Left ventricle myocardium superior (tissue), 1 donor: ENCODE measurements at places on chromosomes 4 and X.

GRCh38 chr4:107792711-107793110 is 32.0 kb upstream of the SGMS2 start:
- no peak for DNase-seq

GRCh38 chr4:55249476-55249875 is 96.6 kb upstream of the SRD5A3 start:
- DNase-seq: no peak

GRCh38 chr4:77854431-77855111 is 8.1 kb upstream of the MRPL1 start:
- DNase-seq: no peak

GRCh38 chr4:80229590-80229989 is 32.3 kb downstream of the PRDM8 start:
- no peak for DNase-seq

DNA sequence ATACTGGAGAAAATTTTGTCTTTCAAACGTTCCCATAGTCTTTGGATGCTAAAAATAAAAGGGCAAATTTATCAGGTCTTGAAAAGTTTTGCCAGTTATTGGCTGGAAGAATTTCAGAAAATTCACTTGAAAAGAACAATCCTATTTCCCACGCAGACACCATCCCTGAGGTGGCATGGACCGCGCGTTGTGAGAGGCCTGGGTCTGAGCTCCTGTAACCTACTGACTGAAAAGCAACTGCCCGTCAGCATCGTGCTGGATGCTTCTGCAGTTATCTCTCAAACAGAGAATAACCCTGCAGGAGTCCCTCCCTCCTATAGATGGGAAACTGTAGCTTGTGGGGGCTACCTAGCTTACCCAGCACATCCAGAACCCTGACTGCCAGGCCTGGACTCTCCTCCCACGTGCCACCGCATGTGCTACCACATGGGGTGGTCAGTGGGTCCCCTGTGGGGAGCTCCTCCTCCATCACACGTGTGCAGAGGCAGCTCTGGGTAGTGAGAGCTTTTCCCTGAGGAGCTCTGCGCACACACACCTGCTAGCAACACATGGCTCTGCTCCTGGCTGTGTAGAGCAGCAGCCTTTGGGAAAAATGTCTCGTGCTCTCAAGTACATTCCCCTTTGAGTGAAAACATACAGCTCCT is 36.1 kb downstream of the NSG1 start:
- no peak for DNase-seq

GRCh38 chrX:8668813-8669212 is 63.1 kb downstream of the ANOS1 start:
- no peak for DNase-seq

DNA sequence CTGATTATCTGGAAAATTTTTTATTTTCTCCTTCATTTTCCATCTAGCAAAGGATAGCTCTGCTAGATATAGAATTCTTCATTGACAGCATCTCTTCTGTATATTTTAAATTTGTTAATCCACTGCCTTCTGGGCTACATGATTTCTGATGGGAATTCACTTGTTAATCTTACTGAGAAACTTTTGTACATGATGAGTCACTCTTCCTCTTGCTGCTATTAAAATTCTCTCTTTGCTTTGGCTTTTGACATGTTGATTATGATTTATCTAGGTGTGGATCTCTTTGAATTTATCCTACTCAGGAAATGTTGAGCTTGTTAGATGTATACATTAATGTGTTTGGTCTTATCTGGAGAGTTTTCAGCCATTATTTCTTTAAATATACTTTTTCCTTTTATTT is 27.5 kb downstream of the OR13H1 start:
- no peak for DNase-seq

GRCh38 chr4:849478-850175 is 23.7 kb upstream of the CPLX1 start:
- DNase-seq: peak; percentile 24

GRCh38 chr4:53558065-53558801 is 33.1 kb downstream of the LNX1 start:
- no peak for DNase-seq

- DNase-seq: no peak
Observed at GRCh38 chrX:112627206-112627605, 52.5 kb downstream of the LHFPL1 start.

- DNase-seq: no peak
Observed at GRCh38 chrX:148755111-148755510, 254.7 kb downstream of the AFF2 start.

GRCh38 chrX:124405868-124406267 is 59.5 kb downstream of the SH2D1A start:
- DNase-seq: no peak

- no peak for DNase-seq
Observed at GRCh38 chrX:18676470-18676869, 4.6 kb upstream of the RS1 start.

DNA sequence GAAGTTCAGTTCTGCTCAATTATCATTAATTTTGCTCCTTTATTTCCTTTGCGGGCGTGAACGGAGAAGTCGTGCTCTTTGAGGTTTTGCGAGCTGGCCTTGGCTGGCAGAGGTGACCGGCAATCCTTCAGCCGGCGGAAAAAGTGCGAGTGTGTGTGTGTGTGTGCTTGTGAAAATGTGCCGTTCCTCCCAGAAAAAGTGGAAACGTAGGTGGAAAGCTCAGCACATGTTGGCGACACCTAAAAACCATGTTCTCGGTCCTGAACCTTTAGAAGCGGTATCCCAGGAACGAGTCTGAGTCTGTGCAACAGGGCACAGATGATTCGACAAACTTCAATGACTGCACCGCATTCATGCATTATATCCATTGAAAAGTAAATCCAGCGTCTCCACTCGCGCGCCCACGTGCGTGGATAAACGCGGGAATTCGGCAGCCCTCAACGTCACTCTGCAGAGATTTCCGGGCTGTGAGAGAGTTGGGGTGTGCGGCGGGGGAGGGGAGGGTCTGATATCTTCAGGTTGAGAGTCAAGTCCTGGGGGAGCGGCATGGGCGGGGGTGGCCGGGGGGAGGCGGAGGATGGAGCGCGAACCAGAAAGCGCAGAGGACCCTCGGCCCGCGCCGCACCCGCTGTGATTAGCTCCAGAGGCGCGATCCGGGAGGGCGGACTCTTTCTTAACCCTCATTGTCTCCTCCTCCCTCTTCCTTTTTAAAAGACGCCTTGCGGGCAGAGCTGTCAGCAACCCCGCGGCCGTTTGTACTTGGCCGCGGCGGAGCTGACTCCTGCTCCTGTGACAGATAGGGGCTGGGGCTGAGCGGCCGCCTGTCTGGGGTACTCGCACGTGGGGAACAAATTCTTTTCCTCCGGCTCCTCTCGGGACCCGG is at the start of gene SHISA3:
TSS of gene SHISA3 (plus strand) at position 737 of the 883 bp plus-strand sequence. CDS start 569 bp downstream, outside the sequence.
- peak; percentile 65 for DNase-seq

DNA sequence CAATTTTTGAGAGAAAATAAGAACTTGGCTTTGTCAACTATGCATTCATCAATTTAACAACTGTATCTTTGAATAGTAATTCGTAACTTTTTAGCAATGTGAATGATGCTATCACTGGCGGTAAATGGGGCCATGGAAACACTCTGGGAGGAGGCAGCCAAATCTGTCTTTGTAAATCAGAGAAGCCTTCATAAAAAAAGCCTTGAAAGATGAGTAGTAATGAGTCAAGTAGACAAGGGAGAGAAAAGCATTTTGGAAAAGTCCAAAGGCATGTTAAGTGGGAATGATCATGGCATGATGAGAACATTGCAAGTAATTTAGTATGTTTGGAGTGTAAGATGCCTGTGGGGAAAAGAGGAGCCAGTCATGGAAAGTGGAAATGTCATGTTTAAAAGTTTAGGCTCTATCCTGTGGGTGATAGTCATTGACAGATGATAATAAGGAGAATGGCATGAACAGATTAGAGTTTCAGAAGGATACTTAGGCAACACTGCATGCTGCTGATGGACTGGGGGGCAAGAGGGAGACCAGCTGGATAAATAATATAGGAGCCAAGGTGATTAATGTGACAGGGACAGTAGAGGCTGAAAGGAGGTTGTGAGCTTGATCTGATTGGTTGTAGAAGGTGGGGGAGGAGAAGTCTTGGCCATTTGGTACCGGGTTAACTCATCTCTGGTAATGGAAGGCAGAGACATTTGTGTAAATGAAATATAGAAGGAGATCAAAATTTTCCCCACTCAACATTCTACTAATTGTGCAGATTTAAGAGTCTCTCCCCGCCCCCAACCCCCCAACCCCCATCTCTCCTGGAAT is 16.3 kb downstream of the SPRY1 start:
- no peak for DNase-seq

GRCh38 chr4:48366611-48367010 is 25.3 kb downstream of the SLAIN2 start:
- DNase-seq: no peak

GRCh38 chr4:53586121-53586816 is 5.0 kb downstream of the LNX1 start:
- DNase-seq: no peak

DNA sequence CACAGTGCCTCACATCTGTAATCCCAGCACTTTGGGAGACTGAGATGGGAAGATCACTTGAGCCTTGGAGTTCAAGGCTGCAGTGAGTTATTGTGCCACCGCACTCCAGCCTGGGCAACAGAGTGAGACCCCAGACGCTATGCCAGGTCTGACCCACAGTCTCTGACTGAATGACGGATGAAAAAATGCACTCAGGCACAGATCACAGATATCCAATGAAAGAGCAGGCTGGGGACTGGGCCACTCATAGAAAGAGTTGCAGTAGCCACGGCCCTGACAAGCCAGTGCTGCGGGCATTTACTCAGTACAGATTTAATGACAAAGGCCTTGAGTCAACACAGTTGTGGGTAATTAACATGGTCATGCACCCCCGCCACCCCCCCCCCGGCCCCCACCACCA is 22.7 kb downstream of the NUDT6 start:
- DNase-seq: no peak

DNA sequence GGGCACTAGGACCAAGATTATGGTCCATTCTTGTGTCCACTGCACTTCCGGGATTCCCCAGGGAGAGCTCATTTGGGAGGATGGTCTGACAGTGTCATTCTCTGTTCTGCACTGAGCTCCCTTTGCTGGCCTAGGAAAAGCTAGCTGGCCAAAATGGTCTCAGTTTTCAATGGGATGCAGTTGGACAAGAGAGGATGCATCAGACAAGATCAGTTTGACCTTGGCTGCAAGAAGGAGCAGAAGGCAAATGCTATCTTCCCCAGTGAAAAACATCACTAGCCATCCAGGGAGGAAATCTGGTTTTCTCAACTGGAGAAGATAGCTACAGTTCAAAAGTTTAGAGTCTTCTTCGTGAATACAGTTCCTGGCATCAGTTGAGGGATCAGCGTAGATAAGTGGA is 221.1 kb downstream of the PTTG2 start:
- no peak for DNase-seq

- DNase-seq: no peak
Observed at GRCh38 chr4:57344296-57344695, 234.1 kb upstream of the IGFBP7 start.

DNA sequence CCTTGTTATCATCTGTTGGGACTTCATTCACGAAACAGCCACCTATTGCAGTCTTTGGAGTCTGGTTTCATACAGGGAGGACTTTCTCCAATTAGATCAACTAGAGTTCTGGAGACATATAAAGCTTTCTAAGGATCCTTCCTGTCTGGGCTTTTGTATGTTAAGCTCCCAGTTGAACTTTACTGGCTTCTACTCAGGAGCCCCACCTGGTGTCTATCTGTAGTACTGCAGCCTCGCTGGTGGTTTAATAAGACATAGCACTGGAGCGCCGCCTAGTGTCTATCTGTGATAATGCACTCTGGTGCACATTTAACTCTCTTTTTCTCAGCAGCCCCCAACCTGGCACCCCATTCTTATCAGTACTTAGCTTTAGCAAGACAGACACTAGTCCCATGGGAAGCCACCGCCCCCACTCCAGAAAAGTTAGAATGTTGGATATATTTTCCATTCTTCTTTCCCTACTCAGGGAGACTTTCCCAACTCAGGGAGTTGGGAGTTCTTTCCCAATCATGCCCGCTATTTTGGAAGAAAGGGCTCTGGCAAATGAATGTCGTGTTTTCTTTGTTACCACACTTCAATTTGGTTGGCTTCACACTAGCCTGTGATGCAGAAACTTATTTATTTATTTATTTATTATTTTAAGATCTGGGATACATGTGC is 36.9 kb upstream of the SYTL4 start:
- DNase-seq: peak; percentile 76

DNA sequence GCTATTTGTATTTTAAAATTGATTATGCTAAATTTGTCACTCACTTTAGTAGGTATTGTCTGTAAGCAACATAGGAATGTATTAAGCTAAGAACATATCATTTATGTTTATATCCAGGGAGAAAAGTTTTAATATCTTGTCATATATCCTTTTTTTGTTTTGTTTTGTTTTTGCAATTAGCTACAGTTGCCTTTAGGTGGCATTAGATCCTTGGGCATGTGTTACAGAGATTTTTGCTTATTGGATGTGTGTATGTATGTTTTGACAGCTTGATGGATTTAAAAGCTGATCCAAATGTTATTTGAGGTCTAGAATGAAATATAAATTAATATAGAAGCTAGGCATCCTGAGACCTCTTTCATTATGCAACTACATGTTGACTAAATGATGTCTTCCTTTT is 36.1 kb upstream of the OTUD4 start:
- DNase-seq: no peak

DNA sequence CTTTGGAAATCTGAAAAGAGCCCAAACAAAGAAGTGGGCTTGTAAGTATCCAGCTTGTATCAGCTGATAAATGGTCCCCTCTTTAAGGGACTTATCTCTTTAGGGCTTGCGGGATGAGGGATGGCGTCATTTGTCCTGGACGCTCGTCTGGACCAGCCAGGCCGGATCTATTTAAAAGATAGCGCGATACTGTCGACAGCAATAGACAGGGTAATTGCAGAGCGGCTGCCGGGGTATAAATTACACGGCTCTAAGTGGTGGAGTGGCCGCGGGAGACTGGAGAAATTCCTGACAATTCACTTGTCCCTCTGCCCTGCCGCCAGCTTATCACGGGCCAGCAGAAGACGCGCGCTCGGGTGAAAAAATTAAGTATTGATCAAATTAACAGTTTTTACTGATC is 90.7 kb downstream of the FAM53A start:
- DNase-seq: peak; percentile 15

DNA sequence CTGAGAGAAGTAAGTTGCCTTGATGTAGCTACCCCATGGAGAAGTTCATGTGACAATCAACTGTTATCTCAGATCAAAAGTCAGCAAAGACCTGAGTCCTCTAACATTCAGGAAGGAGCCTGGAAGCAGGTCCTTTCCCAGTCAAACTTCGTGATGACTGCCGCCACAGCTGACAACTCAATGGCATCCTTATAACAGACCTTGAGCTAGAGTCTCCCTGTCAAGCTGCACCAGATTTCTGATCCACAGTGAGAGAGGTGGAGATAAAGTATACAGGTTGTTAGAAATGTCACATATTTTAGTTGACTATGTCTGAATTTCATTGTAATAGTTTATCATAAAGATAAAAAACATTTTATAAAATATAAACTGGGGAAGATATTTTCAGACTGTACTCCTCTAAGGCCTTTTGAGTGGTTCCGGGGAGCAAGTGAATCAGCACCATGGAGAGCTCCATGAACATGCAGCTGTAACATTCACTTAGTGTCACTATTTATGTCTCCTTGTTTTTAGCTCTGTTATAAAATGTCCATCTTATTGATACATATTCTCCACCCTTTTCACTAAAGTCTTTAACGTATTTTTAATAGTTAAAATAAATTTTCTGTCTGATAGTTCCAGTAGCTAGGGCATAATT is 1653.5 kb upstream of the AGA start:
- no peak for DNase-seq

GRCh38 chr4:66906314-66906713 is 639.0 kb downstream of the CENPC start:
- no peak for DNase-seq
